ENCODE measurements at places on chromosomes 1 and 21. TPM values are rescaled to one million over a fixed set of nuclear protein-coding genes. Genes with fewer than 3 reads are reported as not detected.

- DNase-seq, result no peak
These were observed 2.1 kb downstream of the HEATR1 start for GRCh38 chr1:236602171-236602570.

- DNase-seq, result no peak
These were observed 86.0 kb downstream of the GALNT2 start for GRCh38 chr1:230152999-230153398.

DNA sequence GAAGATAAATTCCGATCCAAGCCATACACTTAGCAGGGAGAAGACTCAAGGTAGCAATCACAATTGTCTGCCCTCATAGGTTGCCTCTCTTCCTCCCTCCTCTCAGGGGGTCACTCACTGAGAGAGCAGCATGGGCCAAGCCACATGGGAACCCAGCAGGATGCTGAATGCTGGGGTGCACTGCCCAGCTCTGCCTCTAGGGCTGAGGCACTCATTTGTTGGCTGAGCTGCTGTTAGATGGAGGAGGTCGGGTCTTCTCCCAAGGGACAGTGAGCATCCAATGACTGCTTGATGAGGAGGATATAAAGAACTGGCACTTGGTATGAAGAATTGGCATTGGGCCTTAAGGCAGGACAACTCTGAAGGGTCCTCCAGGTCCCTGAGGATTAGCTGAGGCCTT lies 418.8 kb downstream of the SIPA1L2 start:
- DNase-seq, result no peak

- DNase-seq, result no peak
These were observed 187.7 kb upstream of the C1orf174 start for GRCh38 chr1:4087530-4088420.

DNA sequence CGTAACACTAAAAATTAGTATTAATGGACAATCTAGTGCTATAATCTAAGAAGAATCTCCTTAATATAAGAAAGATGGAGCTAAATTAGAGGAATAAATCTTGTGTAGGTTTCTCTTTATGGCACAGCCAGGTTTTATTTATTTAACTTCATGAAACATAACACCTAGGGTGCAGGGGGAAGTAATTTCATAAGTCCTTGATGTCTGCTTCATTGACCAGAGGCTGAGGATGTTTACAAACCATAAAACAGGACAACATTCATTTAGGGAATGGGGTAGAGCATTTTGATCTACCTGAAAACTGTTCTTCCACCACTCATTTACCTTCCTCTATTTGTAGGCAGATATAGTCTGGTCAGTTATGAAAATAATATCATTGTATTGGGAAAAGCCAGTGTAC lies 95.5 kb downstream of the NGF start:
- DNase-seq, result no peak

DNA sequence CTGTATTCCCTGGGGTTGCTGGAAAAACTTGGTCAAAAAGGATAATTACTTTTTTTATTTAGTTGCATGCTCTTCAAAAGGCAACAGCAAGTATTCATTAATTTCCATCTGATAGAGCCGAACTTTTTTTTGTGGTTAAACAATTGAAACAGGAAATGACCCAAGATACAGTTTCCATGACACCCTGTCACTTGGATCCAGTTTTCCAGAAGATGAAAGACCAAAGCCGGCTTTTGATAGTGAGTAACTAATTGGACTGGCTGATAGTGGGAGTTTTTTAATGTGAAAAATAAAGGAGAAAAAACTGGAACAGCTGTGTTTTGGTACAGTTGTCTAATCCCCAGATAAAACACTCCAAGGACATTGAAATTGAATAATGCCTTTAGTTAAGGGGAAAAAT lies 33.0 kb downstream of the CACHD1 start:
- DNase-seq, result no peak

DNA sequence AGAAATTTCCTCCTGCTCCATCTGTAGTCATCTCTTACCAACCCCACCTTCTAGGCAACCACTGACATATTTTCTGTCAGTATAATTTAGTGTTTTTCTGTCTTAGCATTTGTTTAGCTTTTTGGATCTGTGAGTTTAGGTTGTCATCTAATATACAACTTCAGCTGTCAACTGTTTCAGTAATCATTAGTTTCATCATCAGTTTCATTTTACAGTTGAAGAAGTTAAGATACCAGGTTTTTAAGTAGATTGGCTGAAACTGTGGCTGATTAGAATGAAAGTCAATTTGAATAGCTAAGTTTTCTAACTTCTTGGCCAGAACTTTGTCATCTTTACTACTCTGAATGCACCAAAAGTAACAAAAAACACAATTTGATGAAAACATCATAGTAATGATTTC lies 1957.3 kb downstream of the NCAM2 start:
- no peak for DNase-seq

DNA sequence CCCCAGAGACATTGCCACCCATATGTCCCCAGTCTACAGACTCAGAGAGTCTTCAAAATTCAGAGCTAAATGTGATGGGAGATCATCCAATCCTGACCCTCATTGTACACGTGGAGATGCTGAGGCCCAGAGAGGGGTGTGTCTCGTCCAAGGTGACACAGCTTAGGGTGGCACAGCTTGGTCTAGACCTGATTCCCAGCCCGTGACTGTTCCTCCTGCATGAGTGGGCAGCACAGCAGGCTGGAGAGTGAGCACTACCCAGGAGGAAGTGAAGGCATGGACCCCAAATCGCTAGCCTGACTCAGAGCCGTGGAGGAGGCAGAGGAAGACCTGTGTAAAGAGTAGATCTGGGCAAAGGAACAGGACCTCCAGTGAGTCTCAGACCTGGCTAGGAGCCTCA lies 16.4 kb downstream of the S100A7 start:
- no peak for DNase-seq

GRCh38 chr1:222181191-222181590 lies 366.7 kb downstream of the HHIPL2 start:
- DNase-seq, result no peak

DNA sequence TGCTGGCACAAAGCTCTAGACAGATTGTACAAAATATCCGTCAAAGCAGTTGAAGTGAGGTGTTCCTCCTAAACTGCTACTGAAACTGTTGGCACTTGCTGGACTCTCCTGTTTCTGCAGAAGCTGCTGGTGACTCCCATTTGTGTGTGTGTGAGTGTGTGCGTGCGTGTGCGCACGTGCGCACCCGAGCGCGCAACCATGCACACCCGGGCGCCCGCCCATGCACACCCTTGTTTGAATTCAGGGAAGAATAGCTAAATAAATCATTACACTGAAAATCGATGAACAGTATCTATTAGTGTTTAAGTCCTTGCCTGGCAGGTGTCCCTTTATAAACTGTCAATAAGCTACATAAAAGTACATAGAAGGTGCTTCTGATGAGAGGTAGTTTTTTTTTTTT lies 156.4 kb upstream of the B3GALT2 start:
- DNase-seq, result no peak

DNA sequence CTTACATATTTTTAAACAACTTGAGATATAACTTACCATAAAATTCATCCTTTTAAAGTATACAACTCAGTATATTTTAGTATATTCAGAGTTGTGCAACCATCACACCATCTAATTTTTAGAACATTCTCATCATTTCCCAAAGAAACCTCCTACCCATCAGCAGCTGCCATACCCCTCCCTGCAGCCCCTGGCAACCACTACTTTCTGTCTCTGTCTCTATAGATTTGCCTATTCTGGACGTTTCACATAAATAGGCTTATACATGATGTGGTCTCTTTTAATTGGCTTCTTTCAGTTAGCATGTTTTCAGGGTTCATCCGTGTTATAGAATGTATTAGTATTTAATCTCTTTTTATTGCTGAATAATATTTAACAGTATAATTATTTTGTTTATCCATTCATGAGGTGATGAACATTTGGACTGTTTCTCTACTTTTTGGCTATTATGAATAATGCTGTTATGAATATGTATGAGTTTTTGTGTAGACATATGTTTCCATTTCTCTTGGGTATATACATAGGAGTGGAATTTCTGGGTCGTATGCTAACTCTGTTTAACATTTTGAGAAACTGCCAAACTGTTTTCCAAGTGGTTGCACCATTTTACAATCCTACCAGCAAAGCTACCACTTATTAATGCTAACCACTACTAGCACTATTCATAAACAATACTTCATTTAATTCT lies 29.5 kb downstream of the WDR26 start:
- no peak for DNase-seq

DNA sequence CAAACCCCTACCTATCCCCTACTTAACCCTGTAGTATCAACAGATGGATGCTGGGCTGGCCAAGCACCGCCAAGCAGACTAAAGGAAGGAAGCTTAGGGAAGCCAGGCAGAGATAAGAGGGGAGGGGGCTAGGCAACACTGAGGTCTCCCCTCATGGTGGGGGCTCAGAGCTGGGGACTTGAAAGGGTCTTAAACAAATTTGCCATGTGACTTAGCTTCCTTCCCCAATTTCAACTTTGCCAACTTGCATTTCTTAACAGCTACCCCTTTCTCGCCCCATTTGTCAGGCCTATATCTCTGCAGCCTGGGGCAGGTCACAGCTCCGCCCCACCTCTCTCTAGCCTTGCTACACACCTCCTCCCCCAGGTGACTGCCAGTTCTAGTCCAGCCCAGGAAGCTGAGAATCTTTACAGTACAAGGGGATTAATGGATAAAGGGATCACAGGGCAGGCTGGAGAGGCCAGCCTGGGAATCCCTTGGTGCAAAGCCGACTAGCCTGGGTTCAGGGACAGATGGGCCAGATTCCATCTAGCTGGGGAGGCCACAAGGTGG lies 3.4 kb downstream of the KIF21B start:
- DNase-seq, result no peak

GRCh38 chr1:23369335-23370013 lies at the start of gene ZNF436:
Gene ZNF436 (minus strand): TSS chr1:23369836. CDS start chr1:23368005, 1,831 bp downstream.
- DNase-seq, result peak; percentile 63

DNA sequence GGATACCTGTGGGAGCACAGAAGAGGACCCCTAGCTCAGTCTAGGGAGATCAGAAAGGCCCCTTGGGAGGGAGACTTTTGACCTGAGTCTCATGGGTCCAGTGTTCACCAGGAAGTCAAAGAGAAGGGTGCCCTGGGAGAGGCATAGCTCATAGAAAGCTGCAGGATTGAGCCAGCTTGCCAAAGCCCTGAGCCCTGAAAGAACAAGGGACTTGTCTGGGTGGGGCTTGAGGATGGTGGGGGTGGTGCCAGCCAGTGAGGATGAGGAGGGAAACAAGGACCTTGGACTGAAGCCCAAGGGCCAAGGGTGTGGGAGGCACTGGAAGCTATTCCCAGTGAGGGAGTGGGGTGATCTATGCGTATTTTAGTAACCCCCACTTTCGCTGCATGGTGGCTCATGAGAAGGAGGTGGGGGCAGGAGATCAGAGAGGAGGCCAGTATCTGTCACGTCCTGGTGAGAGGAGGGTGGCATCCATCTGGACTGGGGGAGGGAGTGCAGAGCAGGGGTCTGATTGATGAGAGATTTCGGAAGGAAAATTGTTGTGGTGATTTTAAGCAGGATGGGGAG lies 28.4 kb downstream of the DMBX1 start:
- no peak for DNase-seq

GRCh38 chr21:26448751-26449150 lies 124.3 kb downstream of the CYYR1 start:
- DNase-seq, result no peak

GRCh38 chr1:58412071-58412580 lies 134.4 kb downstream of the OMA1 start:
- DNase-seq, result no peak

DNA sequence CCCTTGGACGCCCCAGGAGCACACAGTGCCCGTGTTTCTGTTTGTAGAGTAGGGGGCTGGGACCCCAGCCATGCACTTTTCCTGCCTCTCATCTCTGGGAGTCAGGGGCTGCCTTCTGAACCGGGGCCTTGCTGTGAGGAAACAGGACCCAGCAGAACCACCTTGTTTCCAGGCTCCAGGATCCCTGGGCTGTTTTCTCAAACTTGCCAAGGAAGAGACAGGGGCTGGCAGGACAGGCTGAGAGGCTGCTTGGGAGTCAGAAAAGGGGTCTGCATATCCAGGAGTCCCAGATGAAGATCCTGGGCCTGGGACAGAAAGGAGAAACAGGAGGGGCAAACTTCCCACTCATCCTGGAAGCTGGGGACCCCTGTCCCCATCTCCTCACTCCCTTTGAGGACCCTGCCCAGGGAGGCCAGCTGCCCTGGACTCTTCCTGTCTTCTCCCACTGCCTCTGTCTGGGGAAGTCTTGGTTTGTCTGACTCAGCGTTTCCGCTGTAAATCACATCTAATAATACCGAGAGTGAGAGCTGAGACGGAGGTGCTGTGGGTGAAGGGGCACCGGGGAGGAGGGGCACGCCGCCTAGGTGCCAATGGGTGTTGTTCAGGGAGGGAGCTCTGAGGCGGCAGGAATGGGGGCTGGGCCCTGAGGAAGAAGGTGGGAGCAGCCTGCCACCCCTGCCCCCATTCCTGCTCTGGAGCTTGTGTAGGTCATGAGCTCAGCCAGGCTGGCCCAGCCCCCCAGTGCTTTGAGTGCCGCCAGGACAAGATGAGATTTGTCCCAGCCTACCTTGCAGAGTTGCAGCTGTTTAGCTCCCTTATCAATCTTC lies 16.7 kb downstream of the POU3F1 start:
- no peak for DNase-seq

The OXCT2 gene
- 4.9 TPM for total RNA-seq

The LCE1A gene
- total RNA-seq, result not detected

The IARS2 gene
- 46.9 TPM for total RNA-seq

The CLDN8 gene
- total RNA-seq, result not detected
